Activated T-helper 1 cell treated with Interleukin-2 at 50 U/mL for 16 hours (primary cell): ENCODE measurements at places on chromosomes 5 and 9.

- no peak for DNase-seq
Measured at GRCh38 chr5:159547466-159548195, 217.3 kb upstream of the IL12B start.

DNA sequence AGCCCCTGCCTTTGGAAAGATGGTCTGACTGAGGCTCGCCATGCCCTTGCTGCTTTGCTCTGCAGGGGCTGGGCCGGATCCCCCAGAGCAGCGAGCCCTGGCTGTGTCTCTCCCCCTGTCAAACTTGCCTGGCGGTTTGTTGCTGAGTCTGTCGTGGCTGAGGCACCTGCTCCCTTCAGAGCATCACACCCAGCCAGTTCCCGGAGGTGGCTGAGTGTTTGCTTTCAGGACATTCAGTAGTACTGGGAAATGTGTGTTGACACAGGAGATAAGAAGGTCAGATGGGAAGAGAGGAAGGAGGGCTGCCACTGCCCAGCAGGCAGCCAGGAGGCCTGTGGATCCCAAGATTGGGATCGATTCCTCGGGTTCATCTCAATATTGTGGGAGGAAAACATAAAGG is 62.9 kb downstream of the GADD45G start:
- no peak for DNase-seq

DNA sequence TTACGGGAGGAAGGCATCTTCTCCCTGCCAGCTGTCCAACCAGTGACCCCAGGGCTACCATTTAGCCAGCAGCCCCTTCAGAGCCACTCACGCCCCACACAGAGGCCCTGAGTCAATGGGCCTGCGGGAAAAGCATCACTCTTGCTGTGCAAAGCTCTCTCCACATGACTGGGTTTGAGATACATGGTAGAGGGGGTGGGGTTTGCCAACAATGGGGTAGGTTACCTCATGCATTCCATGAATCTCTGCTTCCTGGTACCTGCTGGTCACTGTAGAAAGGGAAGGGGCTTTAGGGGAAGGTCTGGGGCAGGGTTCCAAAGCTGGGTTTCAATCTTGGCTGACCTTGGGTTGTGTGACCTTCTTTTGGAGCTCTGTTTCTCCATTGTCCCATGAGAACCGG is 22.9 kb upstream of the TTLL11 start:
- DNase-seq: no peak

DNA sequence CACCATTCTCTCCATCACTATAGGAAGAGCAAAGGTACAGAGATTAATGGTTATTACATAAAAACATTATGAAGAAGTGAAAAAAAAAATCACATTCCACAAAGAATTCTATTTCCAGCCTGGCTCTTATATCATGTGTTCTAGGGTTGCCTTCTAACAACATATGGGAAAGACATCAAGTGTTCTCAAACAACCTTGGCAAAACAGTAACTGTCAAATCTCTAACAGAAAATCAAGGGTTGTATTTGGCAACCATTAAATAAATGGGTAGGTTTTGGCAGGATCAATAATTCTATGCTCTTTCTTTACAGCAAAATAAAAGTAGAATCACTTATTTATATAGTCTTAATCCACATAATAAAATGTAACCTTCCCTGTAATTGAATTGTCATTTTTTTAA is 728.9 kb downstream of the MAT2B start:
- DNase-seq: no peak

GRCh38 chr5:64952951-64953673 is 184.4 kb downstream of the CWC27 start:
- DNase-seq: no peak

DNA sequence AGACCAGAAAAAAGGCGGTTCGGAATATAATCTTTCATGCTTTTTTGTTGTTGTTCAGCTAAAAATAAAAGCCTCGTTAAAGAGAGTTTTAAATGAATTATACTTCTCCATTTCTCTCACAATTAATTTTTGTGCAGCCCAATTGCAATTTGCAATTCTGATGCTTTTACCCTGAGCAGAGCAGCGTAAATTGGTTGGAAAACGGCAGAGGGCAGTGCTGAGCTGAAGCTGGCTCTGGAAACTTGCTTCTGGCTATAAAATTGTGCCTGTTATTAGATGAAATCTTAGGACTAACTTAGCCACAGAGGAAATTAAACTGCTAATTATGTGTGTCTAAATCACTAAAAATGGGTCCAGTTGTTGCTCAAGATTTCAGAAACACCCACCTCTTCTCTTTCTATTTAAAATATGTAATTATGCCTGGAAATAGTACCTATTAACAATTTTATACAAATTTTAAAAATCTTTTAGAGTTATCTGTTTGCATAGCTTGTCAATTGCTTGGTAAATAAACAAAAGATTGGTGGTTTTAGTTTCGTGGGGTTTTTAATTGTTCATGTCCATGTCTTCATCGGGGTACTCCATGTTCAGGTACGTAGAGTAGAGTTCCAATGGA is 441.8 kb upstream of the TLE4 start:
- no peak for DNase-seq
